Kidney tubule cell (primary cell): ENCODE measurements at places on chromosomes 4 and X.

- DNase-seq, result peak; percentile 51
Measured at GRCh38 chr4:108991551-108992328, 228.9 kb upstream of the ETNPPL start.

GRCh38 chr4:59565836-59566235 lies 1634.3 kb upstream of the ADGRL3 start:
- no peak for DNase-seq

GRCh38 chr4:25347473-25347872 lies 29.6 kb upstream of the ANAPC4 start:
- peak; percentile 25 for DNase-seq

- no peak for DNase-seq
Measured at GRCh38 chr4:41172786-41173185, 41.6 kb downstream of the APBB2 start.

DNA sequence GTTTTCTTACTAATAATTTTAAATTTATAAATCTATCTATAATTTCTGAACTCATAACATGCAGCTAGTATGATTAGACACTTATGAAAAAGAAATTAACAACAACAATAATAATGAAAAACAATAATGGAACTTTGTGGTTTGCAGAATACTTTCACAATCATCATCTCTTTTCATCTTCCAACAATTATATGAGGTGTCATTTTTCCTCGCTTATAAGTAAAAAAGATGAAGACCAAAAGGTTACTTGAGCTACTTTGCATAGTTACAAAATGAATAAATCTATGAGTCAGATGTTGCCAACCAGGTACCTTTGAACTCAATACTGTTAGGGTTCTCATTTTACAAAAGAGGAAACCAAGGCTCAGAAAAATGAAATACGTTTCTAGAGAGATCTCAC lies 98.5 kb upstream of the ELOVL6 start:
- no peak for DNase-seq

DNA sequence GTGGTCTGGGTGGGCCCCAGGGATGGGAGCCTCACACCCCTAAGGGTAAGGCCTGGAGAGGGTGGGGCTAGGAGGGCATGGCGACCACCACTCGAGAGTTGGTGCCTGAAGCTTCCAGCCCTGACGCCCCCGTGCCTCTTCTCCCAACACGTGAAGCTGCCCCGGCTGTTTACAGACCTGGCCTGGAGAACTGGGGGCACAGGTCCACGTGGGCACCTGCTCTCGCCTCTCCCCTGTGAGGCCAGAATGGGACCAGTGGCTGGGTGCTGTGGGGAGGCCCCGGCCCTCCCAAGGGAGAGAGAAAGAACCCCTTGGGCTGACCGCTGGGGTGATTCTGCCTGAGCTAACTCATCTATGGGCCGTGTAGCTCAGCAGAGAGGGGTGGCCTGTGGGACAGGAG lies 15.5 kb downstream of the NAT8L start:
- DNase-seq, result no peak

DNA sequence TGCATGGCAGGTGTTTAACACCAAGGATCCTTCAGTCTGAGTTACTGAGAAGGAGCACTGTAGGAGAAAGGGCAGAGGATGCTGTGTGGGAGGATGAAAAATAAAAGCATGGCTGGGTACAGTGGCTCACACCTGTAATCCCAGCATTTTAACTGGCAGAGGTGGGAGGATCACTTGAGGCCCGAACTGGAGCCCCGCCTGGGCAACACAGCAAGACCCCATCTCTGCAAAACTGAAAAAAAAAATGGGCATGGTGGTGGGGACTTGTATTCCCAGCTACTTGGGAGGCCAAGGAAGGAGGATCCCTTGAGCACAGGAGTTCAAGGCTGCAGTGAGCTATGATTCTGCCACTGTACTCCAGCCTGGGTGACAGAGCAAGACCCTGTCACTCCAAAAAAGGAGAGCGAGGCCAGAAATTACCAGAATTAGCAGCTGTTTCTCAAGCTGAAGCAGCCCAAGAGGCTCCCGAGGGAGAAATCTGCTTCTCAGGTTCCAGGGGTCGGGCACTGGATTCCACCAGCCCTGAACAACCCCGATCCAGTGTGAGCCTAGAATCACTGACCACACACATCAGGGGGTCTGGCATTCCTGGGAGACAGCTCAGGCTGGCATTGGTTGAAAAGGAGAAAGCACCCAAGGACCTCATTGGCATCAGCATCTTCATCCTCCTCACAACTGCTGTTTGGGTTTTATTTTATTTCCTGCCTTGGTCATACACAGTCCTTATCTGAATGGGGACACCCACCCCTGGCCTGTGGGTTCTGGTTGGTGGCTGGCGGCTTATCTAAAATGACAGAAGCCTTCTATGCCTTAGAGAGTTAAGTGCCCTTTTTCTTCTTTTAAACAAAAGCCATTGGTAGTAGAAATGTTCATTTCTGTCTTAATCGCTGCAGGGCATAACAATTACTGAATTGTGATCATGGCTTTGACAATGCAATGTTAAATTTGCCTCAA lies 66.3 kb upstream of the TRIM2 start:
- DNase-seq, result no peak

DNA sequence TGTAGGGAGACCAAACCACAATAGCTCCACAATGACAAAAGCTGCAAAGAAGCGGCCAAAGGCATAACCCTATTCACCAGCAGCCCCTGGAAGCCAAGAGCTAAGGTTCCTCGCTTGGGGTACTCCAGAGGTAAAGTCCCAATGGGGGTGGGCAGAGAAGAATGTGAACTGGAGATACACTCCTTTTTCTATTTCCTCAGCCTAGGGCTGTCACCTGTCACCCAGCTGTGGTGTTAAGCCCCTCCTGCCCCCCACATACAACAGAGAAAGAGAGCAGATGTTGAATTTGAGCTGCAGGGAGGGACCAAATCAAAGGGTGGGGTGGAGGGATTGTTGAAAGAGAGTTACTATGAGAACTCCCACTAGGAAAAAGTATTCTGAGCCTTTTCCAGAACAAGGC lies 26.1 kb downstream of the AMOT start:
- DNase-seq, result no peak

- no peak for DNase-seq
Measured at GRCh38 chrX:110338935-110339334, 19.7 kb upstream of the RTL9 start.

DNA sequence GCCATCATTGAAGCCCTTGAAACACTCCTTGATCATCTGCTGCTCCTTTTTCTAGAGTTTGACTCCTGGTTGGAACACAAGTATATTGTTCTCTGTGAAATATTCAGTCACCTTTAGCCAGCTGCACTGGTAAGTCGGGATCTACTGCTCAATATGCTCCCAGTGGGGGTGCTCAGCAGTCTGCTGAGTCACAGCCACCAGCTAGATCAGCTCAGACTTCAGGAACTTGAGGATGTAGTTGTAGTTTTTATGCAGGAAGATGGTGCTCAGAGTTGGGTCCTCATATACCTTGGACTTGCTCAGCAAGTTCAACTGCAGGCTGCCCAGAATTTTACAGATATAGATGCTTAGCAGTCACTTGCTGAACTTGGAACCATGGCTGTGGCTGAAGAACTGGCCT lies 202.5 kb upstream of the RPL34 start:
- no peak for DNase-seq

DNA sequence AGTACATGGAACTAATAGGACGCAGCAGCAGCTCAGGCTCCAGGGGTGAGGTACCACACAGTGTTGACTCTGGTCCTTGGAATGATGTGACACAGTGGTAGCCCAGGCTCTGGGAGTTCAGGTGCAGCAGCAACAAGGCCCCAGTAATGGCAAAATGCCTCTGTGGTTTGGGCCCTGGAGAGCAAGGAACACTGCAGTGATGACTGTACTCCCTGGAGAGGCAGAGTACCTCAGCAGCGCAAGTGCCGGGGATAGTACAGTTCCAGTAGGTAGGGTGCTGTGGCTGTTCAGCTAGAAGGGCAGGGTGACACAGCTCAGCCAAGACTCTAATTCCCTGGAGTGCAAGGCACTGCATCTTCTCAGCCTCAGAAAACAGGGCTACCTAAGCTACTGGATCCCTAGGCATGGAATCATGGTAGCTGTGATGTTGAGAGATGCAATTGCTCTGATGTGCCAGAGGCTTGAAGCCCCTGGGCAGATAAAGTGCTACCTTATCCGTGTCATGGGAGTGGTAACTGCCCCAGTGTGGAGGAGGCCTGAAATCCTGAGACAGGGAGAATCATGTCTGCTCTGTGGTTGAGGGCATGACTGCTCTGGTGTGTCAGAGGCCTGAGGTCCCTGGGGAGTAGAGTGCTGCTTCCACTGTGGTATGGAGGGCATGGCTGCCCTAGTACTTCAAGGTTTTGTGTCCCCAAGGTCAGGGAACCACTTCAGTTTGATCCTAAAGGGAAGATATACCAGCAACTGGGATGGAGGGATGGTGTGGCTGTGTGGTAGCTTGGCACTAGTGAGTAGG lies 55.2 kb downstream of the AREG start:
- peak; percentile 82 for DNase-seq

- DNase-seq, result peak; percentile 64
Measured at GRCh38 chr4:41360921-41361793, 104.4 kb downstream of the UCHL1 start.

- no peak for DNase-seq
Measured at GRCh38 chrX:9899640-9900111, 67.5 kb upstream of the CLDN34 start.

GRCh38 chrX:129779747-129780146 lies at the start of gene SASH3:
Gene SASH3, plus strand, starts transcription at chrX:129779949. Its CDS starts 149 bp downstream, at chrX:129780098.
- DNase-seq, result no peak

DNA sequence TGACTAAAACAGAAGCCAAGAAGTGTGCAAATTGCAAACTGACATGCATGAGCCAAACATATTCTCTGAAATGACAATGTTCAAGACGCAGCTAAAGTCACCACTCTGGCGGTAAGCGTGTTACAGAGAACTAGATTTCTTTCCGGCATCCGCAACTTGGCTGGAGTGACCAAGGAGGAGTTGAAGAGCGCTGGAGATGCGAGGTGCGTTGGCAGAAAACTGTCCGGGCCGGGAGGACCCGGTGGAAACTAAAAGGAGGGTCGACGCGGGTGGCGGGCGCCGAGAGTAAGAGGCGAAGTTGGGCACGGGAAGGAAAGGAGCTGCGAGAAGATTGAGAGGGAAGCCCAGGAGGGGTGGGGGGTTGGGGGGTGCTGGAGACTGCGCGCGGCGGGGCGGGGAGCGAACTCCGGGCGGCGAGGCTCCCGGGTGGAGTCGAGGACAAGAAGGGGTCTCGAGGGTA lies 807 bp downstream of the SEL1L3 start:
- peak; percentile 49 for DNase-seq

DNA sequence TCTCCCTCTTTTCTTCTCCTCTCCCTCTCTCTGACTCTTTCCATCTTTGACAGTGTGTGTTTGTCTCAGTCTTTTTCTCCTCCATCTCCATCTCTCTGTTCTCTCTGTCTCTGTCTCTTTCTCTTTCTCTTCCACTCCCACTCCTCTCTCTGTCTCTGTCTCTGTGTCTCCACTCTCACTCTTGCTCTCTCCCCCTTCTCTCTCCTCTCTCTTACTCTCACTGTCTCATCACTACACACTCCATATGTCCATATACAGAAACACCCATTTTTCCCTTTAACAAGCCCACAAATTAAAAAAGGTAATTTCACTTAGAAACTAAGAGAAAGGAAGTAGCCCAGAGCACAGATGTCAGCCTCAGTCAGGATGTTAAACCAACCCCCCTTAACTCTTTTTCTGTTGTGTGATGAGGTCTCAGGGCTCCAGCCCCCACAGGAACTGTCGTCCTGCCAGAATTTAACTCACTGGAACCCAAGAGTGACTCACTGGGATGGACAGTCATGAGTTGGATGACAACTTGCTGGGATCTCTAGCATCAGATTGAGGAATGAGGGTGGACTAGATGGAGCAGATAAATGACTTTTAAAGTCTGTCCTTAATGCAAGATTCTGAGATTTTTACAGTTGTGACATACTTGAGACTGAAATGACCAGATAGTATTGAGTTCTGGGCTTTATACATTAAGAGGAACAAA lies 27.5 kb downstream of the OTUD6A start:
- DNase-seq, result peak; percentile 75

DNA sequence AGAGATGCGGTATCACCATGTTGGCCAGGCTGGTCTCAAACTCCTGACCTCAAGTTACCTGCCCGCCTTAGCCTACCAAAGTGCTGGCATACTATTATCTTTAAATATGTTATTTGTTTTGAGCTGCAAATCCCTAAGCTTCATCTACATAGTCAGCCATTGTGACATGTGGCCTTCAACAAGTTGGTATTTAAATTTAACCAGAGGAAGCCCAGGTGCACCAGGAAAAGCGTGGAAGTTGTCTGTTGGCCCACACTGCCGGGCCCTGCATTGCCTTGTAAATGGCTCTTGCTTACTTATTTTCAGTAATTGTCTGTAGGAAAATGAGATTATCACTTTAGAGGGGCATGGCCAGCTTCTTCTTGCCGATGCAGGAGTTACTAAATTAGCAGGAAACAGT lies 6.0 kb downstream of the WWC2 start:
- DNase-seq, result no peak
